Occipital lobe (tissue), 3 donors: ENCODE measurements at places on chromosomes 7 and 10. TPM values are rescaled to one million over a fixed set of nuclear protein-coding genes. Genes with fewer than 3 reads are reported as not detected.

GRCh38 chr10:30691639-30692015, 62.1 kb upstream of the LYZL2 start:
- DNase-seq = no peak

Gene ZC3HAV1
- 5.9 TPM for total RNA-seq

- no peak for DNase-seq
Measured at GRCh38 chr7:152508701-152509100, 72.9 kb upstream of the KMT2C start.

Gene KLF14
- not detected for total RNA-seq

DNA sequence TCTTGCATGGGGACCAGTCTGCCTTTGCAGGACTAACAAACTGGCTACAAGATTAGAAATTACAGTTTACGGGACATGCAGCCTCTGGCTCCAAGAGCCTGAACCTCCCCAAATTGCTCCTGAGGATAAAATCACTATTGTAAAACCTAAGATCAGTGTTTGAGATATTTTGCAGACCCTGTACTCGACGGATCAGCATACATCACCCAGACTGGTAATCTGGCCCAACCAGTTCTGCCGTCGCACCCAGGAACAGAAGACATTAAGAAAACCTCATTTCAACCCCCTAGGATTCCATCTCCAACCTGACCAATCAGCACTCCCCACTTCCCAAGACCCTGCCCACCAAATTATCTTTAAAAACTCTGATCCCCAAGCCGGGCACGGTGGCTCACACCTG, 27.1 kb upstream of the DNMBP start:
- no peak for DNase-seq
